Activated CD4-positive, CD25-positive, alpha-beta regulatory T cell (primary cell): ENCODE measurements at places on chromosomes 2 and 18.

- no peak for DNase-seq
Measured at GRCh38 chr2:42051543-42052235, 3.9 kb downstream of the PKDCC start.

GRCh38 chr2:198703281-198703680, 754.5 kb downstream of the SATB2 start:
- DNase-seq = no peak

DNA sequence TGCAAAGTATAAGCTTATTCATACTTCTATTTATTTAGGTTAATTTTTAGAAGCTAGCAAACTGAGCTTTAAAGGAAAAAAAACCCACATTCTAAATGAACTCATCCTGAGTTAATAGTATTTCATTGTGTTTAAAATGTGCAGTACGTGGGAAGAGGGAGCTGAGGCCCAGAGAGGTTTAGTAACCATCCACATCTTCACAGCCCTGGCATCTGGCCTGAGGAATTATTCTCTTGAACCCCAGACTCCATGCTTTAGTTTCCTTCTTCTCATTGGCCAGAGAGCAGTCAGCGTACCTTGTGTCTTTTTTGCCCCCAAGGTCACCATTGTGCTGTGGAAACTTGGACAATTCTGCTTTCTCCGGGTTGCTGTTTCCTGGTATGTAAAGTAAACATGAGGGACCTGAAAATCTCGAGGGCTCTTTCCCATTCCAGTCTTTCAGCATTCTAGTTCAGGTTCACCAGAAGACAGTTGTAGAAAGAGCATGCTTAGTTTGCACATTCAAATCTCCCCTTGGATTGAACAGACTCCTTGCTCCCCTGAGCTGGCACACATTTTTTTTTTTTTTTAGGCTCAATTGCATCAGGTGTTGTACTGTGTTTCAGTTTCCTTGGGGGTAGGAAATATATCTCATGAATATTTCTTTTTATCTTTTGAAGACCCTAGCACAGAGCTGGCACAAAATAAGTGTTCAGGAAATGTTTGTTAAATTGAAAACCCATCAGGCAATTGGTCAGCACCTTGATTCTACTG, 81.4 kb downstream of the MYCN start:
- DNase-seq = no peak

GRCh38 chr2:7701791-7702190, 784.6 kb downstream of the RNF144A start:
- DNase-seq = no peak

GRCh38 chr18:2850816-2851215, 4.0 kb downstream of the EMILIN2 start:
- no peak for DNase-seq

GRCh38 chr2:73264783-73265182, 19.5 kb downstream of the FBXO41 start:
- no peak for DNase-seq

DNA sequence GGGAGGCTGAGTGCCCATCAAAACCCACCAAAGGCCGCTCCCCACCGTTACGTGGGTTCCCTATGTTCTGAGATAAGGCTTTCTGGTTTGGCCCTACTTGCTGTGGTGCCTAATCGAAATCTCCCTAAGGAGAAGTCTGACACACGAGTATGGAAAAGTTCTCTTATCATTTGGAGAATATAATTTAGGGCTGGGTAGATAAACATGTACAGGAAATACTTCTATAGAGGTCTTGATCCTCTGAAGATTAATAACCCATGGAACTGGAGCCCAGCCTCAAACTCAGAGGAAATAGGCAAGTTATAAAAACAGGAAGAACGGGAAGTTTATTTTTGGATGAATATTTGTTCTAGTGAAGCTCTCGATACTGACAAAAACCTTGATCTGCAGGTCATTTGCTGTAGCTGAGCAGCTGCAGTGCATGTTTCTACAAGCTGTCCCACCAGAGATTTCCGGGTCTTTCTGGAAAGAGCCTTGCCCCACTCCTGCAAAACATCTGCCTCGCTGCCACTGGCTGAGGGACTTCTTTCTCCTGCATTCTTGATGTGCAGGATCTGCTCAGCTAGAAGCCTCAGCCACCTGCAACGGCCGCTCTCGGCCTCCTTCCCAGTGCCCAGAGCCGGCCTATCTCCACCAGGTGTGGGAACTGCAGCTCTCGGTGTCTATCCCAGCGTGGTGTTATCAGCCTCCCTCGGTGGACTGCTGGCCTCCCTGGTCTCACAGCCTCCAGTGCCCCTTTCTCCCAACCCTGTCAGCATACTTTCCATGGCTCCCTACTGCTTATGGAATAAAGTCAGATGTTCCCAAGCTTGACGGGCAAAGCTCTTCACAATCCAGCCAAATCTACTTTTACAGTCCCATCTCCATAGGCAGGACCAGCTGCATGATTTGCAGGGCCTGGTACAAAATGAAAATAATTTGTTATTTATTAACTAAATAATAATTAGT, 48.6 kb downstream of the SPRED2 start:
- DNase-seq = no peak

DNA sequence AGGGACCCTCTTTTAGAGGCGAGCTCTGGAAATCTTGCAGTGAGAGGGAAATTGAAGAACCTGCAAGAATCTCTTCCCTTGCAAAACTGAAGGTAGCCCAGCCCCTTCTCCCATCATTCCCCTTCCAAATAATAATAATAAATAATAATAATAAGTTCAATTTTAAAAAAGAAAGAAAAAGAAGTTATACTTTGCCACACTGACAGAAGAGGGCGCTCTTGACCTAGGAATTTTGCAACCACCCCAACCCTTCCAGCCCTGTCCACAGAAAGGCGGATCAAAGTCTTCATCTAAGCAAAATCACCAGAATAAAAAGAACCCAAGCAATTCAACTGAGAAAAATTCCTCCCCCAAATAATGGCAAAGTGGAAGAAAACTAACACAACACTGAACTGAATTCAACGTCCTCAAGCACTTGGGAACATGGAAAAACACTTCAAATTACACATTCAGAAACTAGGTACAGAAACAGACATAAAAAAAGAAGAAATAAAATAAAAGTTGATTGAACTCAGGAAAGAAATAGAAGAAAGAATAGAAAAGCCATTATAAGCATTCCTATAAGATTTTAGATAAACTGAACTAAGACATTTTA, 98.9 kb upstream of the GLS start:
- peak; percentile 3 for DNase-seq

DNA sequence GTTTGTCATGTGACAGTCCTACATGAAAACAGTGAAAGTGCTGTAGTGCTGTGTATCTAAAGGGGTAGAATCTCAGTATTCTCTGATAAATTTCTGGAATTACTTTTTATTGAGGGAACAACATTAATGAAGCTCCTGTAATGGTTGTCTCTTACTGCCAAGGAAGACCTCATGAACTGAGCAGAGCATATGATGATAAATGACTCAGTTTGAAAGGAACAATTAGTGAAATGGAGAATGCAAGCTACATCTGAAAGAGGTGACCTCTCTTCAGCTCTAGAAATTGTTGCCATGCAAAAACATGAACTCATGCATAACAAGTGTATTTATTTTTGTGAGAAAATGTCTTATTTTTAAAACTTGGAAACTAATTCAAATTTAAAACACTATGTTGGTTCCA, 93.6 kb downstream of the SCN9A start:
- no peak for DNase-seq

- no peak for DNase-seq
Measured at GRCh38 chr2:176136374-176137251, 7.1 kb downstream of the HOXD8 start.

DNA sequence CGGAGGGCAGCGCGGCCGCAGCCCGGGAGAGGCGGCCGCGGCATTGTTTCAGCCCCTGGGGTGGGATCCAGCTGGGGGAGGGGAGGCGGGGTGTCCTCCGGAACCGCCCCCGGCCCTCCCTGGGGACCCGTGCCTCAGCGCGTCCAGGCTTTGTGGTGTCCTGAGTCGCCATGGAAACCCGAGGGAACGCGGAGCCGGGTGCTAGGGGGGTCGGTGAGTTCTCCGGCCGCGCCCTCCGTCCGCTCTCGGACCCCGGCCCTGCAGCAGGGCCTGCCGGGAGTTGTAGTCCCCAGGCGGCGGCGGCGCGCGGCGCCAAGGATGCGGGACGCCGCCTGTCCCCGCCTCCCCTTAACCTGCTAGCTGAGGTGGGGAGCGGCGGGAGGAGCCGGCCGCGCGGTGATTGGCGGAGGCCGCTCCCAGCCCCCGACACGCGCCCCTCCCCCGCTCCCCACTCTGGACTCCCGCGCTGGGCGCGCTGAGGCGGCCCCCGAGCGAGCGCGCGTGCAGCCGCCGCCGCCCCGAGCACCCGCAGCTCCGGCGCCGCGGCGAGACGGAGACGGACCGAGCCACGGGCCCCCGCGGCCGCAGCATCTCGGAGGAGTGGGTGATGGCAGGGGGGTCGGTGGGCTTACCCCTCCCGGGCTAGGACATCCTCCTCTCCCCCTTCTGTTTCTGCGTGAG, at the start of gene DPYSL5:
Gene DPYSL5 (plus strand): TSS at position 478 of the 681 bp plus-strand sequence. CDS start 50,368 bp downstream, outside the sequence.
- no peak for DNase-seq

- no peak for DNase-seq
Measured at GRCh38 chr2:110124939-110125691, 9.5 kb upstream of the MALL start.

DNA sequence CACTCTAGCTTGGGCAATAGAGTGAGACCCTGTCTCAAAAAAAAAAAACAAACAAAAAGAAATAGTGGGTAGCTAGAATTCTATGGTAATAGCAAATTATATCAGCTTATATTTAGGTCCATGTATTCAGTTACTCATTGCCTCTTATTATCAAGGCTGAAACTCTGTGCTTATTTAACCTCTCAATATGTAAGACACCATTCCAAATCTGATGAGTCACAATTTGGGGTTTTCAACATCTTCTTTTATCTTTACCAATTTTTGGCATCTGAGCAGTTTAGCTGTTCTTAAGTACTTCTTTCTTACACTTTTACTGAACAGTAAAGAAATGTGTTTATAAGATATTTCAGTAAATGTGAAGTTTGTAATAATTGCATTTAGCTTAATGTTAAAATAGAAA, 69.3 kb downstream of the TTC27 start:
- no peak for DNase-seq

DNA sequence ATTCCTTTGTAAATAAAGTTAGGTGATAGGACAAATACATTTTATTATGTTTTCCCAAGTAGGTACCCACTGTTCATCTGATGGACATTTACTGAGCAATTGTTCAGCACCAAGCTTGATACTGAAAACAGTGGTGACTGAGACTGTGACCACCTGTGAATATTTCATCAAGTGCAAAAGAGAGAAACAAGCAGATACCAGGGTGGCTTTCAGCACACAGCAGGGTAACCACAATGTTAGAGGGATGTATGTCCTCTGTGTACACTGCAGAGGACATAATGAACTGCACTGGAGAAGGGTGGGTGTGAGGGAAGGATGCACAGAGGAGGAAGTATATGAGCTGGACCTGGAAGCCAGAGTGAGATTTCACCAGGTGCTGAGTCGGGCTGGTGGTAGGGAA, 411.8 kb downstream of the RAD51AP2 start:
- DNase-seq = no peak

DNA sequence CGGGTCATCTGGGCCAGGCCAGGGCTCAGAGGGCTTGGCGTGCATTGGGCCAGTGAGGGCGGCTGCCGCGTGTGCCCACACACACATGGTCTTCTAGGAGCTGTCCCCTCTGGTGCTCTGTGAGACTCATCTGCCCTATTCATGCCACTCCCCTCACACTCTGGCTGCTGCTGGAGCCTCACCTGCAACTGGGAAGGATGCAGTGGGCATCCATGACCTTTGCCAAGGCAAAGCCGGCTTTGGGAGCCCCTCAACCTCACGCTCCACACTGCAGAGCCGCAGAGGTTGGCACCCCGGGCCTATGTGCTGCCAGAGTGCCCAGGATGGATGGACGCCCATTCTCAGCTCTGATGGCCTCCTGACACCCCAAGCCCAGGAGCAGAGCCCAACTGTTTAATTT, 330.2 kb upstream of the SALL3 start:
- DNase-seq = no peak

DNA sequence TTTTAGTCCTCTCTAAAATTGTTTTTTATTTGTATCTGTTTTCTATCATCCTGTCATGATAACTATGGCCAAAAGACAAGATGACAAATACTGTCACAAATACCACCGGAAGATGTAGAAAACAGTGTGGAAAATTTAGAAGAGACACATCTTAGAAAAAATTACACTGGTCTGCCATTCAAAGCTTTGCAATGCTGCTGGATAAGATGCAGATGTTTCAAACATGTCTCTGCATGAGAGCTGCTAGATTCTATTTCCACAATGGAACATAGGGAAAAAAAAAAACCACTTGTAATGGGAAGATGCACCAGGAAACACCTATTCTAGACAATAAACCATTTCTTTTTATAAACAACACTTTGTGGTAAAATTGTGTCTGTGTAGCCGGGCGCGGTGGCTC, 5.8 kb upstream of the TAF1B start:
- DNase-seq = no peak

GRCh38 chr2:31353179-31353578, 61.4 kb downstream of the XDH start:
- DNase-seq = no peak

- no peak for DNase-seq
Measured at GRCh38 chr2:182666674-182667314, 49.3 kb upstream of the DNAJC10 start.

DNA sequence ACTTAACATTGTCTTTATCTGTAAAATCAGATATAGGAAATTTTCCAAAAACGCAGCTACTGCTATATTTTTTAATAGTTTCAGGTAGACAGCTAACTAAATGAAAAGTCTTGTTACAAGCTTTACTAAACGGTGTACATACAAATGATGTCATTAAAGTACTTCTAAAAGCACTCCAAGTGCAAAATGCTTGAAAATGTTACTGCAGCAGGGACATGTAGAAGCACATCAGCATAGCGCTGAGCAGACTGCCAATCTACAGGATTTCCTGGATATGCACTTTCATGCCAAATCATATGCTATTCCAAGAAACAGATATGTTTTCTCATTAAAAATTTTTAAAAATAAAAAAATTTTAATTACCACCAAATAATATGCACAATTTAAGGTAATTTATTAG, 61.7 kb downstream of the SMAD2 start:
- no peak for DNase-seq

- no peak for DNase-seq
Measured at GRCh38 chr2:75326645-75327044, 127.3 kb upstream of the TACR1 start.

DNA sequence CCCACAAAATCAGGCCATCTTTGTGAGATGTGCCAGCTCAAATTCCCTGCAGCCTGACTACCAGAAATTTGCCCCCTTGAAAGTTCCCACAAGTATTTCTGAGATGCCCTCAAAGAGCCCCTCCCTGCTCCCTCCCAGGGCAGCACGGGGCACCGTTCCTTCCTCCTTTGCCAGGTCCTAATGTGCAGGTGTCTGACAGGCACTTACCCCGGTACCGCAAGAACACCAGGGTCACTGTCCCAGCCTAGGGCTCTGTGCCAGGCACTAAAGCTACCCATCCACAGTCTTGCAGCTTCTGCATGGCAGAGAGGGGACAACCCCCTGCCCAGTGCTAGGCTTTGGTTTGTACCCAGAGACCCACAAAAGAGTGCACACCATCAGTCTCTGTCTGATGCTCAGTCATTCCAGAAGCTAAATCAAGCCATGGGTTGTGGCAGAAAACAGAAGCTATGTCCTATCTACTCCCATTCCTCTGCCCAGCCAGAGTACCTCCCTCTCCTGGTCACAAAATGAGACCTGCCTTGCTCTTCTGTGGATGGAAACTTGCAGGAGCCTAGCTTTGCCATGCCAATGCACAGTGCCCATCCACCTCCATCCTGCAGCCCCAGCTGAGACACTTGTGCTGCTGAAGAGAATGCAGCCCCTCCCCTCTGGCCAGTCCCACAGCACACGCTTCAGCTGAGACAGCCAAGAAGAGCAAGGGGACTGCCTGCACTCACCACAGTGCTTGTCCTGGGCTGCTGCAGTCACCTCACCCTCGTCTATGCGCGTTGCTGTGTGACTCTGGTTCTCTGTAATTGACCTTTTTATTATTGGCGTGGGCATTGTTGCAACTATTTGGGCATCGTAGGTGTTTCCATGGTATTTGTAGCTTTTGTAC, 48.7 kb downstream of the INPP5D start:
- DNase-seq = no peak
